ENCODE measurements at places on chromosomes 11 and 22. TPM values are rescaled to one million over a fixed set of nuclear protein-coding genes. Genes with fewer than 3 reads are reported as not detected.

The CCDC81 gene
- 0.33 TPM for total RNA-seq

DNA sequence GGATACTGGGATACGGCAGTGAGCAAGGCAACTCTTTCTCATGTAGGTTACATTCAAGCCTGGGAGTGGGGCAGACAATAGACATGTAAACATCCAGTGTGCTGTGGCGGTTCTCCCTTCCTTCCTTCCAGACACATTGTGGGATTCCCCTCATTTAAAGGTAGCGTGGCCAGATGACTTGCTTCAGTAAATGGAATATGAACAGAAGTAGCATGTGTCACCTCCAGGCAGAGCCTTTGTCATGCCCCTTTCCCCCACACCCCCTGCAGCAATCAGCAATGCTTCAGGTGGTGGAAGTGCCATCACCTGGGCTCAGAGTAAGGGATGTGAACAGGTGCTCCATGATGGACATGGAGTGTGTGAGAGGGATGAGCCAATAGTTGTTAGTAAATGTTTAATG lies 34.8 kb upstream of the TTC12 start:
- DNase-seq, result no peak

The ZNF215 gene
- total RNA-seq, result 1.6 TPM

DNA sequence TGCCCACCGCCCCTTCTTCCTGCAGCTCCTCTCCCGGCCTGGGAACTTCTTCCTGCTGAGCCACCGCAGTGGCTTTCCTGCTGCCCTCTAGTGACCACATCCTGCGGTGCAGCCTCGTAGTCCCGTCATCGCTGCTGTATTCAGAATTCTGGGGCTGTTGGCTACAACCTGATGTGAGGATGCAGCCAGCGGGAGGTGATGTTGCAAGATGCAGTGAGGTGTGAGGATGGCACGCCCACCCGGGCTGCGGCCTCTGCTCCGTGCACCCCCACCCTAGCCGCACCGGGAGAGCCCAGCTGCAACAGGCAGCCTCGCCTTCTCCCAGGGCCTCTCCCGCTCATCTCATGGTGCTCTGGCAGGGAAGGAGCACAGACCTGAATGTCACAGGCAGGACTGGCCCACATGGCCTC lies 10.1 kb downstream of the CHST1 start:
- peak; percentile 80 for DNase-seq

DNA sequence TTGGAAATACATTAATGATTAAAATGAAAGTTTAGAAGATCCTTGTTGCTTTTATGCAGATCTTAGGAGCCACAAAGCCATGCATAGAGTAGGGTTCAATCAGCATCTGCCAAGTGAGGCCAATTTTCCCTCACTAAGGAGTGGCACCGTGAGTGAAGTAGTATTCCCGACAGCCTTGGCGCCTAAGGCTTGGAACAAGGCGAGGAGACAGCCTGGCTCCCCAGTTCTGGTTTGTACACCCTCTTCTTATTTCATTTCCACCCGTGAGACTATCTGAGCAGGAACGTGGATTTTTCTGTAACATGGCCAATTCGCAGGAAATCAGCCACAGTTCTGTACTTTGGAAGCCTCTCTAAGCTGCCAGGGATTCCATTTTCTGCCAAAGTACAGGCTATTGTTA lies 22.6 kb downstream of the FADS2 start:
- no peak for DNase-seq

DNA sequence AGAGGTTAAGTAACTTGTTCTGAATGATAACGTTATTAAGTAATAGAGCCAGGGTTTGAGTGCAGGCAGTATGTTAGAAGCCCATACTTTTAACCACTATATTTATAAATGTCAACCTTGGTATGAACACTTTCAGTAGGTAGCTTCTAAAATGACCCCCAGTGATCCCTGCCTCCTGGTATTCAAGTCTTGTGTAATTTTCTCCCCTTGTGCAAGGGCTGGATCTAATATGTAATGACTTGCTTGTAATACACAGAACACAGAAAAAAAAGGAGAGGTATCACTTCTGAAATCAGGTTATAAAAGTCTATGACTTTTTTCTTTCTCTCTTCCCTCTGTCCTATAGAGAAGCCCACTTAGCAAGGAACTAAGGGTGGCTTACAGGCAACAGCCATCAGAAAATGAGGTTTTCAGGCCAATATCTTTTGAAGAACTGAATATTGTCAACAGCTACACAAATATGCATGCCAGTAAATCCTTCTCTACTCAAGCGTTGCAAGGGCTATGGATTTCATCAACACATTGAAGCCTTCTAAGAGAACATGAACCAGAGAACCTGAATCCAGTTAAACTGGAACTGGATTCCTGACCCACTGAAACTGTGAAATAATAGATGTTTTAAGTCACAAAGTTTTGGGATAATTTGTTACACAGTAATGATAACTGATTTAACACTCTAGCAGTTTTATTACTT lies 712.3 kb downstream of the METTL15 start:
- DNase-seq, result no peak

The DCHS1 gene
- not detected for total RNA-seq

The SERPING1 gene
- 61.8 TPM for total RNA-seq

DNA sequence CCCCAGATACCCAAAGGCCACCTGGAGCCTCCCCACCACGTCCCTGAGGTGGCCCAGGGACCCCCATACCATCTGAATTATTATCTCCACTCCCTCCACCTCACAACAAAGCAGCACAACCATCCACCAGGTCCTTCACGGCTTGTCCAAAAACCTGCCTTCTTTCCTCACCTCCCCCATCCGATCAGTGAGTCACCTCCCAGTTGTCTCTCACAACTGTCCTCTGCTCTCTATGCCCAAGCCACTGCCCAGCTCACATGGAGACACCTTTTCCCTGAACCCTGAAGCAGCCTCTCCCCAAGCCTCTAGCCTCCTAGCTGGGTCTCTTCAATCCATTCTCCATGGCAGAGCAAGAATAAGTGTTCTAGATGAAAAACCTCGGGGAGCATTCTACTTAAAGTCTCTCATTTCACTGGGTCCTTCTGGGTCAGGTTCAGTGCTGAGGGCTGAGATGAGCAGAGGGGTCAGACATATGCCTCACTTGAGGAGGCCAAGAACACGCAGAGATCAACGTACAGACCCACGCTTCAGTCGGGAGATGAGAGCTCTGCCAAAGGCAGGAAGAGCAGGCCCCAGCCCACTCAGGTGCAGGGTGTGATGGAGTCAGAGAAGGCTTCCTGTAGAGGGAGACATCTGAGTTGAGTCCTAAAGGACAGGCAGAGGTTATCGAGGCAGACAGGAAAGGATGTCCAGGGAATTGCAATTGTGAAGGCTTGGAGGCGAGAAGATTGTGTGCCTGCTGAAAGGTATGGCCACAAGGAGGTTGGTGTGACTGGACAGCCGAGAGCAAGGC lies 74.7 kb downstream of the PDE2A start:
- DNase-seq, result no peak

GRCh38 chr11:17529844-17530185 lies 14.4 kb downstream of the USH1C start:
- no peak for DNase-seq

The LBHD1 gene
- 16.4 TPM for total RNA-seq

DNA sequence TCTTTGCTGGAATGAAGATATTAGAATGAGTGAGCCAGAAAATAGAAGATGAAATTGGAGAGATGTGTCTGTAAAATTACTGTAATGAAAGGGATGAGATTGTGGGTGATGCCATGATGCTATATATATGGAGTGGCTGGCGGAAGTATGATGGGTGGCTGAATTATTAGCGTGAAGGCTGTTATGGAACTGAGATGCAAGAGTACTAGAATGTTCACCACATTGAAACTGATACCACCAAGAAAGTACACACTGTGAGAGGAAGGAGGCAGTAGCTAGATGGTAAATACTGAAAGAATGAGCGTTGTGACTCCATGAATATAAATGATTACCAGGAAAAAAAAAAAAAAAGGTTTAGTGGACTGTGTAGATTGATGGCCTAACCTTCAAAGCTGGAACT lies 411.9 kb downstream of the CNTN5 start:
- no peak for DNase-seq

DNA sequence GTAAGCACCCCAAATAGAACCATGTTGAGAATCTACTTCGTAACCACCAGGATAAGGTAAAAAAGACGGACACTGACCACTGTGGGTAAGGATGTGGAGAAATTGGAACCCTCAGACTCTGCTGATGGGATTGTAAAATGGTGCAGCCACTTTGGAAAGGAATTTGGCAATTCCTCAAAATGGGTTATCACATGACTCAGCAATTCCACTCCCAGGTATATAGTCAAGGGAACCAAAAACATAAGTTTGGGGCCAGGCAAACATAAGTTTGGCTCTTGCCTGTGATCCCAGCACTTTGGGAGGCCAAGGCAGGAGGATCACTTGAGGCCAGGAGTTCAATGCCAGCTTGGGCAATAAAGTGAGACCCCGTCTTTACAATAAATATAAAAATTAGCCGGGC lies 5.1 kb upstream of the CABP2 start:
- no peak for DNase-seq

DNA sequence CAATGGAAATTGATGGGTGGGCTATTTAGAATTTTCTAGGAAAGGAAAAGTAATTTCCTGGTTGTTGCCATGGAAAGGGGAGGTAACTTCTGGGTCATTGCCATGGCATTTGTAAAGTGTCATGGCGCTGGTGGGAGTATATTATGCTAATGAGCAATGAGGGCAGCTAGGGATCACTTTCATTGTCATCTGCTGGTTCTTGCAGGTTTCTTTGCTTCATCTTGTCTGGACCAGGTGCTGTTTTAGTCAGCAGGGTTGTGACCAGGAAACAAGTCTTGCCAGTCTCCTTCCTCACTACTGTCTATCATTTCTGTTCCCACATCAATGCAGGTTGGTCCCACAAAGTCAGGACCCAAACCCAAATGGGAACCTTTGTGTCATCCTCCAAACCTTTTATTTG lies 237.6 kb upstream of the C11orf87 start:
- no peak for DNase-seq

DNA sequence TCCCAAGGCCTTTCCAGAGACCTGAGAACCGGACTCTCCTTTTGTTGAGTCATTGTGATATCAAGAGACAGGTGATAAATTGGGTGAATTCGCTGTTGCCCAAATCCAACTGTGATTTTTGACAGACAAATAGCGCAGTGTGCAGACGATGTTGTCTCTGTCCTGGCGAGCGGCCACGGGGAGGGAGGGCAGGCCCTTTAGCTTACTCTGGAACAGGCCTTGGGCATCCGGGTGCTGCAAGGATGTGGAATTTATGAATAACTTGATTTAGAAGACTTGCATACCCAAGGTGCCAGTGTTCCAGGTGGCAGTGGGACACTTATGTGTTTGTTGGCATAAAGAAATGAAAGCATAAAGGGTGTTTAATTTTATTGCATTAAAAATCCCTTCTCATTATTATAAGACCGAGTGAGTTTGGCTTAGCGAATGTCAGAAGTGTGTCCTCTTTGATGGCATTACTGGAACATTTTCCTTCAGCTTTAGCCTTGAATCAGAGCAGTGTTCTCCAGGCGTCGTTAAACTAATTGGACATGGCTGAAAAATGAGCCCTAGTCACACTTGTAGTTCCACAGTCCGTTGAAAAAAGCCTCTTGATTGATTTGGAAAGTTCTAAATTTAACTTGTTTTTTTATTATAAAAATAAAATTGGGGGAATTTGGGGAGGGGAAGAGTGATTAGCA lies 9.4 kb downstream of the LDLRAD3 start:
- DNase-seq, result no peak

The GGTLC3 gene
- not detected for total RNA-seq

The C11orf42 gene
- not detected for total RNA-seq

The C11orf91 gene
- 5.8 TPM for total RNA-seq

The NAALADL1 gene
- not detected for total RNA-seq
